ENCODE measurements at places on chromosomes 12 and 14. TPM values are rescaled to one million over a fixed set of nuclear protein-coding genes. Genes with fewer than 3 reads are reported as not detected.

DNA sequence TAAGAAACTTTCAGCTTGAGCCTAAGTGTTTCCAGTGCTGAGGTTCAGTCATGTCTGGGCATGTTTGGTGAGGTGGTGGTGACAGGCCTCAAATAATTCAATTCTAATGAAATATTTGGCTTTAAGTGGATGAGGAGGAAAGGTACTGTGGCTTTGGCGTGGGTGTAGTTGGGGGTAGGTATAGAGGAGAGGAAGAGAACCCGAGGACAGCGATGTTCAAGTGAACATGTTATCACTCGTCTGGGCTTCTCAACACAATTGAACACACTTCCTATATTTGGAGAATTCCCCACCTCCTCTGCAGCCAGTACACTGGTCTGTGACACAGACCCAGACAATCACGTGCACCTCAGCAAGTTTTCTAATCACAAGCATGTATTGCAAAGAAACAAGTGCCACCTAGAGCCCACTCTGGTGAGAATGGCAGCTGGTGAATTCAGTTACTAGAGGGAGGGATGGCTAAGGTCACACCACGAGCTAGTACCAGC is 53.0 kb downstream of the IFNG-AS1 start:
- H3K27me3 ChIP-seq, result no peaks in the 10 kb centered on the region
- DNase-seq, result no peak
- no peaks in the 10 kb centered on the region for H3K36me3 ChIP-seq
- H3K4me3 ChIP-seq, result no peak overlapping the region

- H3K27me3 ChIP-seq, result no peaks in the 10 kb centered on the region
- DNase-seq, result no peak
- no peak overlapping the region for H3K4me3 ChIP-seq
- H3K4me1 ChIP-seq, result no peaks in the 10 kb centered on the region
- no peaks in the 10 kb centered on the region for H3K36me3 ChIP-seq
Measured at GRCh38 chr14:76876076-76876475, 49.9 kb downstream of the LRRC74A start.

TAS2R8 gene
- total RNA-seq, result not detected

RAB35 gene
- total RNA-seq, result 30.3 TPM

APOF gene
- not detected for total RNA-seq

RNFT2 gene
- 1.5 TPM for total RNA-seq

DNA sequence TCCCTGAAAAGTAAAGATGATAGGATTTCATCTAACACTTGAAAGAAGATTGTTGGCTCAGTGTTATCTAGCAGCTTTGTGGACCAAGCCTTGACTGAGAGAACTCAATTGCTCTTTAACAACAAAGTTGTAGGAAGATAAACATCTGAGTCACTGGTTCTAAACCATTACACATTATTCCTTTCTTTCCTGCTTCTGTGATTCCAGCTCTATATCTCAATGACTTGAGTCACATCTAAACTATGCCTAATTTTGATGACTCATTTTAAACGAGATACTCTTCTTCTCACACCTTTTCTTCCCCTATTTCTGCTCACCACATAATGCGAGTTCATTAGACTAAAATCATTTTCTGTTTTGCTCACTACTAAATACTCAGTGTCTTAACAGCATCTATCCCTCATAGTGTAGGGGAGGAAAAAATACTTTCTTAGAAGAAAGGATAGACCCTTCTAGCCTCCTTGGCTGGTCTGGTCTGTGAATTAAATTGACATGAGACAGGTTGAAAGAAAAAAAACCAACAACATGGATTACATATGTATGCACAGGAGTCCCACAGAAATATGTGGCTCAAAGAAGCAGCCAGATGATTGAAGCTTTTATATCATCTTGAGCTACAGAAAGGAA is 201.4 kb downstream of the C12orf50 start:
- no peaks in the 10 kb centered on the region for H3K27me3 ChIP-seq
- H3K4me1 ChIP-seq, result peaks cover 10% of the 10 kb centered on the region
- no peak overlapping the region for H3K27ac ChIP-seq
- no peak overlapping the region for H3K4me3 ChIP-seq

- no peaks in the 10 kb centered on the region for H3K27me3 ChIP-seq
- no peaks in the 10 kb centered on the region for H3K36me3 ChIP-seq
- peaks cover 12% of the 10 kb centered on the region for H3K4me1 ChIP-seq
- no peak for DNase-seq
Measured at GRCh38 chr12:19382111-19382526, 57.2 kb upstream of the AEBP2 start.

CIDEB gene
- total RNA-seq, result 17.3 TPM
